ENCODE measurements at places on chromosomes 6 and 20. TPM values are rescaled to one million over a fixed set of nuclear protein-coding genes. Genes with fewer than 3 reads are reported as not detected.

GRCh38 chr6:32973144-32974015 lies 5.0 kb downstream of the BRD2 start:
- no peak for ATAC-seq

- ATAC-seq: no peak
Observed at GRCh38 chr20:37573626-37574198, 46.0 kb upstream of the BLCAP start.

- ATAC-seq: no peak
Observed at GRCh38 chr20:45363611-45364492, 896 bp downstream of the SYS1 start.

DNA sequence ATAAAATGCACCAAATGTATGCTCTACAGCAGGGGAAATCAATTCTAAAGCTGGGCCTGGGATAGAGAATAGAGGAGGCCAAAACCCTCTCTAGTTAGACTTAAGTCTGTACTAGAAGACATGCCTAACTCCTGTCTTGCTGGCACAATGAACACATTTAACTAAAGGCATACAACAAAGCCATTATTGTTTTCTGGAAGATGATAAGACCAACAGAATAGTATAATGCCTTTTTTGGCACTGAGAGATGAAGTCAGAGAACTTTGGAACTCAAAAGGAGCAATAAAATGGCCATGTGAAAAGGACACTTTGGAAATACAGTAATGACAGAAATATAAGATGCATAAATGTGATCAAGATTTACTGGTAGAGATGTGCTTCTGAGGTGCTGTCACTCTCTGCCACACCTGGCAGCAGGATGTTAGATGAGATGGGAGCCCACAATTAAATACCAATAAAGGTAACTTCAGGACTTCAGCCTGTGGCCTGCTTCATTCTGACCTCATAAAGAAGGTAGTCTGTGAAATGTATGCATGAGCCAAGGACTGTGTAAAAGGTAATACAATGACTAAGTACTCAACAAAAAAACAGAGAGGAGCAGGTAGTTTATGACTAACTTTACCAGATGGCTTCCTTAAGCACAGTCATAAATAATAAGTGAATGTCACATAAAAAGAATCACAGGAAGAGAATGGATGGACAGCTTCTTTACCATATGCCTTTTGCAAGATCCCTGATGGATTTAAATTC lies 333.4 kb downstream of the BCKDHB start:
- no peak for ATAC-seq

GRCh38 chr20:1465470-1466210 lies 1.0 kb downstream of the NSFL1C start:
- no peak for ATAC-seq

- peak; percentile 34 for ATAC-seq
Observed at GRCh38 chr20:47789764-47790579, 4.7 kb upstream of the SULF2 start.

- no peak for ATAC-seq
Observed at GRCh38 chr6:29764422-29765196, 41.4 kb downstream of the HLA-F start.

DNA sequence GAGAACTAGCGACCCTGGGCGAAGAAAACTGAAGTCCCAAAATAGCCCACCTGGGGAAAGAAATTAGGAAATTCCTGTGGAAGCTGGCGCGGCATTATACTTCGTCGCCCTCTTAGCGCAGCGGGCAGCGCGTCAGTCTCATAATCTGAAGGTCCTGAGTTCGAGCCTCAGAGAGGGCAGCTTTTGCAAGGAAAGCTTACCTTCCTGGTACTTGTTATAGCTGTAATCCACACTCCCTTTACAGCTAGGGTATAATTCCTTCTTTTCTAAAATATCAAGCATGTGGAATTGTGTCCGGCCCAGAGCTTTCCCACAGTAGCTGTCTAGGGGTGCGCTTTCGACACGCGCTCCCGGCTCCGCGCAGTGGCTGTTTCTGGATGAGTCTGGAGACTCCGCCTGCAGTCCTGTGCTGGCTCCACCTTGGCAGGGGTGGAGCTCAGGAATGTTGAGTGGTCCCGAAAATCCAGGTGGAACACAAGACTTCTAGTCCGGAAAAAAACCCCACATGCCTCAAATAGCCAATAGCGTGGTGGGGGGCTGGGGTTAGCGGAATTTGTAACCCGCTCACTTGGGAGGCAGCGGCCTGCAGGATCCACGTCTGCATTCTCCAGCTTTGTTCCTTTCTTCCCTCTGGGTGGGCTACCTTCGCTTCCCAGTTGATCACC lies 83.7 kb upstream of the ZNF322 start:
- ATAC-seq: peak; percentile 80

- no peak for ATAC-seq
Observed at GRCh38 chr6:63538550-63538949, 33.7 kb upstream of the LOC128125822 start.

GRCh38 chr6:121430514-121431460 lies 4.7 kb upstream of the GJA1 start:
- peak; percentile 34 for ATAC-seq

- ATAC-seq: no peak
Observed at GRCh38 chr20:53970232-53970631, 100.2 kb downstream of the BCAS1 start.

DNA sequence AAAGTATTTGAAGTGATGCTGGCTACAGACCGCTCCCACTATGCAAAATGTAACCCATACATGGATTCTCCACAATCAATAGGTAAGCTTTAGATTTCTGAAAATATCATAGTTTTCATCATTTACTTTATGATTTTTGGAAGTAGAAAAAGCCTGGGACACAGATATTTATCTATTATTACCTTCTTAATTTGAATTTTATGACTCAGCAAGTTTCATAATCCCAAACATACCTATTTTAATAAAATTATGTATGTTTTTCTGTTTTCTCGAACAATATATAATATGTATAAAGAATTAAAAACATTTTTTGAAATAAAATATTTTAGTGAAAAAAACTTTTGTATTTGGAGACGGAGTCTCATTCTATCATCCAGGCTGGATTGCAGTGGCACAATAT lies 21.6 kb downstream of the PCMT1 start:
- ATAC-seq: no peak

DNA sequence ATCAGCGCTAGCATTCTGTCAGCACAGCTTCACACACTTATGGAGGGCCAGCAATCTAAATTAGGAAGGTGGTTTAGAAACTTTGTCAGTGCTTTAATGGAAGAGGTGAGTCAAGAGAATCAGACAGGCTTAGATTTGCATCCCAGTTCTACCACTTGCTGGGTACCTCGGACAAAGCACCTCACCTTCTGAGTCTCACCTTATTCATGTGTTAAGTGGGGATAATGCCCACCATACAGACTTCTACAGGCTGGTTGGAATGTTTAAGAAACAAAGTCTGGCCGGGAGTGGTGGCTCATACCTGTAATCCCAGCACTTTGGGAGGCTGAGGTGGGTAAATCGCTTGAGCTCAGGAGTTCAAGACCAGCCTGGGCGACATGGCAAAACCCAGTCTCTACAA lies 12.2 kb upstream of the STK35 start:
- ATAC-seq: no peak

- no peak for ATAC-seq
Observed at GRCh38 chr6:90421666-90422065, 125.0 kb upstream of the BACH2 start.

DNA sequence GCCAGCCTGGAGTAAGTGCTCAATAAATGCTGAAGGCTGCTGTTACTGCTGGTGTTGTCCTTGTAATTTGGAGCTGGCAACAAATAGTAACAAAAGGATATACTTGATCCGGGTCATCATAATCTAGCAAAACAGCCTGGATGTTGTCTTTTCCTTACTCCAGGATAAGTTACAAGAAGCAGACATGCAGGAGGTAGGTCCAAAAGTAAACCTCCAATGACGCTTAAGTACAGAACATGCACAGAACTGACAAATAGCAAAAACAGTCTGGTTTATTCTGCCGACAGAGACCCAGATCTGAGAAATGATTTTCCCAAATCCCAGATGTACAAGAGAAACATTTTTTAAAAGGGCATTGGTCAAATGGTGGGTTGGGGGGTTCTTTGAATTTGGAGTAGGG lies 93.0 kb upstream of the KCNK16 start:
- no peak for ATAC-seq

GRCh38 chr6:27188061-27188884 lies 59.2 kb upstream of the PRSS16 start:
- peak; percentile 92 for ATAC-seq

GRCh38 chr20:20970841-20971240 lies 135.3 kb downstream of the LINC00237 start:
- ATAC-seq: no peak

- no peak for ATAC-seq
Observed at GRCh38 chr6:158707821-158708195, 58.0 kb downstream of the SYTL3 start.

The TNNC2 gene
- 0.47 TPM for total RNA-seq

The ULBP1 gene
- 3.8 TPM for total RNA-seq
